ENCODE measurements at places on chromosomes 6 and 20.

DNA sequence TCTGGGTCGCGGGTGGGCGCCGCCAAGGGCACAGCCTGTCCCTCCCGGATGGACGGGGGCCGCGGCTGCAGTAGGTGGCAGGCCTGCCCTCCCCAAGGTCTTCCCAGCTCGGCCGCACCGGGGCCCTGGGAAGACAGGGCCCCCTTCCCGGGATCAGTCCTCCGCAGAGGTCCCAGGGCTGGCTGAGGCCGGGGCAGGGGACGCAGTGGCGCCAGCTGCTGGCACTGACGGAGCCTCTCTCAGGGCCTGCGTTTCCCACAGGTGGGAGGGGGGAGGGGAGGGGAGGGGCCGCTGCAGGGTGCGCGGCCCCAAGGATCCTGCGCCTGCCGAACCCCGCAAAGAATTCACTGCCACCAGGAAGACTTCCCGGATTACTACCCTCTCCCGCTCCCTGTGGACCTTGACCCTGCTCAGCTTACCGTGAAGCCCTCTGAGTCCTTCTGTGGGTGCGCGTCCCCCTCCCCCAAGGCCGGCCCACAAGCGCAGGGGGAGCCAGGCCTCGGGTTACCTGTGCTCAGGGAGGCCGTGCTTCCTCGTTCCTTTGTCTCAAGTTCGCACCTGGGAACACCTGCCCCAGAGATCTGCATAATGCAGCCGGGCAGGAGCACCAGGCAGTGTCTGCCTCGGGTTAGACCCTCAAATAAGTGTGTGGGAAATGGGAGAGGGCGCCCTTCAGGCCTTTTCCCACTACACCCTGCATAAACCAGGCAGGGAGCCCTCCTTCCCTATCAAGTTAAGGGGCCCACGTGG is 5.1 kb downstream of the LZTS3 start:
- DNase-seq: peak; percentile 7

GRCh38 chr6:158643836-158644230 is 710 bp downstream of the DYNLT1 start:
- no peak for DNase-seq

GRCh38 chr20:60459212-60459611 is 501.0 kb downstream of the CDH26 start:
- DNase-seq: no peak

DNA sequence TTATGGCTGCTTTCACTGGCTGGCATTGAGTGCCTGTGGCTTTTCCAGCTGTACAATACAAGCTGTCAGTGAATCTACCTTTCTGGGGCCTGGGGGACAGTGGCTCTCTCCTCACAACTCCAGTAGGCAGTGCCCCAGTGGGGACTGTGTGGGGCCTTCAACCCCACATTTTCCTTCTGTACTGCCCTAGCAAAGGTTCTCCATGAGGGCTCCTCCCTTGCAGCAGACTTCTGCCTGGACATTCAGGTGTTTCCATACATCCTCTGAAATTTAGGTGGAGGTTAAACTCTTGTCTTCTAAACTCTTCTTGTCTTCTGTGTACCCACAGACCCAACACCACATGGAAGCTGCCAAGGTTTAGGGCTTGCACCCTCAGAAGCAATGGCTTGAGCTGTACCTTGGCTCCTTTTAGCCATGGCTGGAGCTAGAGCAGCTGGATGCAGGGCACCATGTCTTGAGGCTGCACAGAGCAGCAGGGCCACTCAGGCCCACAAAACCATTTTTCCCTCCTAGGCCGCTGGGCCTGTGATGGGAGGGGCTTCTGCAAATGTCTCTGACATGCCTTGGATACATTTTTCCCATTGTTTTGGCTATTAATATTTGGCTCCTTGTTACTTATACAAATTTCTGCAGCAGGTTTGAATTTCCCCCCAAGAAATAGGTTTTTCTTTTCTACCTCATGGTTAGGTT is 9.6 kb downstream of the PEX7 start:
- no peak for DNase-seq

- DNase-seq: no peak
These were observed 853 bp downstream of the SLC22A3 start for GRCh38 chr6:160349020-160349441.

DNA sequence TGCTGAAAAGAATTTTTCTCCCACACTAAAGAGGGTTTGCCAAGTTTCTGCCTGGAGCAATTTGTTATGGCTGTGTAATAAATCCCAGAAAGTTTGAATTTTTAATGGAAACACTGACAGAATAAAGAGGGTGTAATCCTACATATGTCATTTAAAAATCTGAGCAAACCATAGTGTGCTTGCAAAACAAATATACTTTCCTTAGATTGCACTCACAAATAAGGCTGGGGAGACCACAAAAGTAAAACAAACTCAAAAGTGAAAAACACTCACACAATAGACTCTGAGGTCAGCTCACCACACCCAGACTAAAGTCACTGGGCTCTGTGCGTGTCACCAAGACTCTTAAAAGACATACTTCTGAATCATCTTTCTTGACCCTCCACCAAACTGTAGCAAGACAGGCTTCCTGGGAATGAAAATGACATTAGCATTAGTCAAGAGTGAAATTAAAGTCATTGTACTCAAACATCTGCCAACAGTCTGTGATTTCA is 4.8 kb upstream of the ATXN1 start:
- DNase-seq: no peak

DNA sequence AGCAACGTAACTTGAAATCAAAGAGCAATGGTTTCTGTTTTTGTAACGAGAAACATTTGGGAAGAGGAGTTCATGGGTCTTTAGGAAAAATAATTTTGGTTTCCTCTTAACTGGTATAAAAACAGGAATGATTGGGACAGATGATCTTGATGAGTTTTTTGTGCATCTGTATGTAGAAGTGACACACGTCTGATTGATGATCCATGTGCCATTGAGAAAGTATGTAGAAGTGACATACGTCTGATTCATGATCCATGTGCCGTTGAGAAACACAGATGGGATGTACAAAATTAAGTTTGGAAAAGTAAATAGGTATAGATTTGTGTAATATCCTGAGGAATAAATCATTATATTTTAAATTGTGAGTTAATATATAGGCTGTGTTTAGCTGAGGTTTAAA is 2.1 kb downstream of the KIAA1586 start:
- DNase-seq: no peak

GRCh38 chr20:33337119-33337518 is 54.1 kb downstream of the BPIFB1 start:
- no peak for DNase-seq

GRCh38 chr6:19158586-19158985 is 678.6 kb upstream of the ID4 start:
- DNase-seq: no peak

GRCh38 chr6:88426005-88426404 is 259.9 kb upstream of the CNR1 start:
- no peak for DNase-seq

- peak; percentile 28 for DNase-seq
These were observed 11.1 kb downstream of the TOX2 start for GRCh38 chr20:43925801-43926200.

DNA sequence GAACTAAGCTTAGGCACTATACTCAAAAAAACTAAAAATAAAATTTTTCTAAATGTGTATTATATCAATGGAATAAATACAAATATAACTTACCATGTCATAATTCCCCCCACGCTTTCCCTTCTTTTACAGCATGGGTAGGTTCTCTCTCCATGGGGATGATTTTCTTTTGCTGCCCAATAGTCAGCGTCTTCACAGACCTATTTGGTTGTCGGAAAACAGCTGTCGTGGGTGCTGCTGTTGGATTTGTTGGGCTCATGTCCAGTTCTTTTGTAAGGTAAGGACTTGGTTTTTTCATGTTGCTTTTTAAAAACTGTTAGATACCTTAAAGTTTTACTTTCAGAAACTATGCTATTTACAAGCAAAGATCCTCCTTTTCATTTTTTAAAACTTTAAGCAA is 85.3 kb downstream of the SLC16A10 start:
- no peak for DNase-seq

DNA sequence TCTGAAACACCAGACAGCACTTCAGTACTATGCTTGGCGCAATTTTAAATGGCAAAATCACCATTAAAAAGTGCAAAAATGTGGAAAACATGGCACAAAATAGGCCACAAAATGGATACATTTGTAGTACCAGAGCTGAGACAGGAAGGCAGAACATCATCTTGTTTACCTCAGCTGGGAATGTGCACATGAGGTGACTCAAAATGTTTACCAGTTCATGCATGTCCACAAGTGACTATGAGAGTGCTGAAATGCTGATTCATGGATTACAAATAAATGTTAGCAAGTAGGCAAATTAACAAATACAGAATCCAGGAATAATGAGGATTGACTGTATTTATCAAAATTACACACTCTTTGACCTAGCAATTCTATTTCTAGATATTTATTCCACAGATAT is 201.6 kb downstream of the ISM1 start:
- no peak for DNase-seq

GRCh38 chr6:52271852-52272460 is 12.6 kb downstream of the MCM3 start:
- DNase-seq: no peak

DNA sequence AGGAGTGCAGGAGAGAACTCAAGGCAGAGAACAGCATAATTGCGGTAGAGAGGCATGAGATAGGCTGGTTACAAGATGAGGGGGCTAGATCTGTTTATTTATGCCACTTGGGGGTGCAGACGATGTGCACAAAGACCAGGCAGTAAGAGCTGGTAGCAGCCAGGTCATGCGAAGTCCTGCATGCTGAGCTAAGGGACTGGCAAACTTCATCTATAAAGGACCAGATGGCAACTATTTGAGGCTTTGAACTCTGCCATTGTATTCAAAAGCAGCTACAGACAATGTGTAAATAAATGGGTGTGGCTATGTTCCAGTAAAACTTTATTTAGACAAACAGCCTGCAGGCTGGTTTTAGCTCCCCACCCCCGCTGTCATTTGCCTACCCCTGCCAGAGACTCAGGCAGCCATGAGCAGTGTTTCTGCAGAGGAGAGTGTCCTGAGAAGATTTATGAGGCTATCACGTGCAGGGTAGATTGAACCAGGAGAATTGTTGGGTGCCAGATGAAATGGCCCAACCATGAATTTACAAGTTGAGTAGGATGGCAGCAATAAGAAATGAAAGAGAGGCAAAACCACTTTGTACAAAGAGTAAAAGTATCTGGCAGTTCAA is 253.4 kb upstream of the MOCS1 start:
- DNase-seq: no peak

- no peak for DNase-seq
These were observed 45.2 kb downstream of the MCUR1 start for GRCh38 chr6:13769034-13769654.

DNA sequence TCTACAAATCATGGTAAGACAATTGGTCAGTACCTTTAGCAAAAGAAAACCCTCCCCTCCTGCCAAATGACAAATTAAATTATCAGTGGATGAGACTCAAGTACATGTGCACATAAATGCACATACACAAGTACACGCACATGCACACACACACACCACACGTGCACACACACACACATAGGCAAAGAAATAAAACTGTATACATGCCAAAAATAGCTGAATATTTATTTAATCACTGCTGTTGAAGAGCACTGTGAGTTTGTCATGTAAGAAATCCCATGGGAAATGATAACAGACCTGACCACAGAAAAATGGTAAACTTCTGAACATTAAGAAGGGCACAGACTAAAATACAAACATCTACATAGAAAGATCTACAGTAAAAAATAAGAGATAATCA is 46.6 kb upstream of the TNFAIP3 start:
- no peak for DNase-seq

- no peak for DNase-seq
These were observed 22.4 kb downstream of the EDN3 start for GRCh38 chr20:59322585-59323454.

GRCh38 chr6:101517632-101518031 is 124.1 kb downstream of the GRIK2 start:
- DNase-seq: no peak

DNA sequence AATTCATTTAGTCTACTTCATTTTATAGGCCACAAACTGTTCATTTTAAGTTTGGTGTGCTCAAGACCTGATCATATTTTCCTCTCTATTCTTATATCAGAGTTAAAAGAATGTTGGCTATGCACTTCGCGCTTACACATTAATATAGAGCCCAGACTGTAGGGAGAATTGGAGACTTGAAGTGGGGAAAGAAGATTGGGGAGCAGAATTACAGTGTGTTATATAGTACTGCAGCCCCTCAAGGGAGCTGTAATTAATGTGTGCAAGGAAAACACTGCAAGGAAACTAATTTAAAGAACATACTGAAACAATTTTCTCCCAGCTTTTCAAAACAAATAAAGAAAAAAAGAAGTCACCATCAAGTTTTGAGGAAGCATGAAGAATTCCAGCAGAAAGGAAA is 572.7 kb upstream of the FLRT3 start:
- no peak for DNase-seq

GRCh38 chr20:48885237-48885636 is 36.3 kb upstream of the ARFGEF2 start:
- DNase-seq: no peak

- no peak for DNase-seq
These were observed 7.0 kb upstream of the RNF217 start for GRCh38 chr6:124955108-124955856.

DNA sequence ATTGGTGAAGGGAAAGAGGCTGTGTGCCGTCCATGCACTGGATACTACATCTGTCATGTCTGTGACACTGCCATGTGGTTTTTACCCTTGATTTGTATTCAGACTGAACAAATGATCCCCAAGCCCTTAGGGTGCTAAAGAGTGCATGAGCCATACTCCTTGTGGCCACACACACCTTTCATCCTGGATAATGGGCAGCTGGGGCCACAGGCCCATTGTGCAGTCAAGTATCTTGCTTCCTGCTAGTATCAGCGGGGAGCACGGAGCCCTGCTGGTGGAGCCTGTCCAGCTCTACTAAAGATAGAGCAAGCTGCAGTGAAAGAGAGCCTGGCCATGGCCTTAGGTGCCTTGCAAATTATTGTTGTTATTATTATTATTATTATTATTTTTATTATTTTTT is 75.1 kb downstream of the SLX4IP start:
- DNase-seq: no peak

DNA sequence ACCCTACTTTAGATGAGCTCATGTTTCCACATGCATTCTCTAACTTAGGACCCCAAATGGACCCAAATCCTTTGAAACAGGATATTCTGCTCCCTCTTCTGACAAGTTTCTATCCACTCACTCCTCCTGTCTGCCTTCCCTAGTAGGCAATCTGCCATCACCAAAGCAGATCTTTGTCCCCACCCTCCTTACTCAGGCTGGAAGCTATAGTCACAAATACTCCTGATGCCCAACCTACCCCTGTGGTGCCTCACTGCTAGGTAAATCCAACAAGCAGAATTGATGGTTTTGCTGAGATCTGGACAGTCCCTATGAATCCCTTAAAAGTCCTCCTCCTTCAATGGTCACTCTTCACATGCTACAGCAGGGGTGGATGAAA is 21.7 kb downstream of the ELOVL5 start:
- no peak for DNase-seq

- no peak for DNase-seq
These were observed 10.1 kb downstream of the PPP1R3G start for GRCh38 chr6:5095236-5095635.

All from DMS153 (cell line).